ENCODE measurements at places on chromosomes 5 and 9. TPM values are rescaled to one million over a fixed set of nuclear protein-coding genes. Genes with fewer than 3 reads are reported as not detected.

Gene UBE2QL1
- total RNA-seq = 0.92 TPM

Gene CNTNAP3B
- total RNA-seq = 9.9 TPM

Gene DNAH5
- 3.8 TPM for total RNA-seq

Gene IL12B
- not detected for total RNA-seq

Gene MAP1B
- total RNA-seq = 10.4 TPM

Gene TMEM232
- total RNA-seq = 8.8 TPM

Gene TMEM174
- total RNA-seq = not detected

Gene TLE4
- 18.5 TPM for total RNA-seq

Gene FCN2
- not detected for total RNA-seq

Gene SLC27A6
- not detected for total RNA-seq

Gene FOXD4L3
- not detected for total RNA-seq

Gene SHOC1
- total RNA-seq = not detected

Gene CDC20B
- total RNA-seq = not detected

DNA sequence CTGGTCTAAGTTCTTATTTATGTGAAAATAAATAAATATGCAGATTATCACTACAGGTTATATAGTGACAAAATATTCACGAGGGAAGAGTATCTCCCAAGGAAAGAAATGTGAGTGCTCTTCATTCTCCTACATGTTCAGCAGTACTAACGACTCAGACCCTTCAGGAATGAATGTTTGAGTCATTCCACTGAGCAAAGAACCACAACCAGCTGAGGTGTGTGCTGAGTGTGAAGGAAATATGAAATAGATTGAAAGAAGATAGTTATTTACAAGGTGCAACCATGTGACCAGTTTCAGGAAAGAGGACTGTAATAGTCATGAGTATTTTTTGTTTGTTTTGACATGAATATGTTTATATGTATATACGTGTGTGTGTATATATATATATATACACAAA, 228.7 kb downstream of the TUSC1 start:
- no peak overlapping the region for H3K27ac ChIP-seq
- H3K4me1 ChIP-seq = no peaks in the 10 kb centered on the region
- H3K4me3 ChIP-seq = no peak overlapping the region
- H3K36me3 ChIP-seq = no peaks in the 10 kb centered on the region
- no peak for DNase-seq

- H3K4me3 ChIP-seq = no peak overlapping the region
- no peak overlapping the region for H3K27ac ChIP-seq
- no peaks in the 10 kb centered on the region for H3K27me3 ChIP-seq
- peaks cover 5% of the 10 kb centered on the region for H3K4me1 ChIP-seq
- no peaks in the 10 kb centered on the region for H3K36me3 ChIP-seq
These were observed 27.8 kb upstream of the ALDOB start for GRCh38 chr9:101463397-101463796.

DNA sequence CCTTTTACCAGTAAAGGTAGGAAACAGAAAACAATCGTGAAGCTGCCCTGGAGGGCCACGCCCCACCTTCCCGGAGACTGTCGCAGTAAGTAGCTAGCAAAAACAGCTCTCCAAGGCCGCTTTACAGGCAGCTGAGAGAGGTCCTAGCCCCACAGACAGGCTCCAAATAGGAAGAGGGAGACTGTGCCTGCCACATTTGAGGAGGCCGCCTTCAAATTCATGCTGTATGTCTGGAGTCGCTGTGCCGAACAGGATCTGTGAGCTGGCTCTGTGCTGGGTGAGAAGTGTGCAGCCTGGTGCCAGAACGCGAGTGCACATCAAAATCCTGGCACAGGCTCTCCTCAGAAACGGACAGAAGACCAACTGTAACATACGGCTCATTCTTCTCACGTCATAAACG, 582.2 kb downstream of the CETN3 start:
- peak; percentile 12 for DNase-seq
- no peaks in the 10 kb centered on the region for H3K4me1 ChIP-seq
- no peaks in the 10 kb centered on the region for H3K27me3 ChIP-seq
- no peak overlapping the region for H3K27ac ChIP-seq

- peak overlapping the region; percentile 51 for H3K27ac ChIP-seq
- H3K4me1 ChIP-seq = peaks cover 12% of the 10 kb centered on the region
- DNase-seq = no peak
- H3K36me3 ChIP-seq = no peaks in the 10 kb centered on the region
These were observed 16.6 kb upstream of the HMGCR start for GRCh38 chr5:75320371-75320770.

GRCh38 chr5:21844960-21845359, 1008.2 kb downstream of the CDH12 start:
- no peak for DNase-seq
- no peak overlapping the region for H3K4me3 ChIP-seq
- H3K27ac ChIP-seq = no peak overlapping the region
- no peaks in the 10 kb centered on the region for H3K36me3 ChIP-seq

DNA sequence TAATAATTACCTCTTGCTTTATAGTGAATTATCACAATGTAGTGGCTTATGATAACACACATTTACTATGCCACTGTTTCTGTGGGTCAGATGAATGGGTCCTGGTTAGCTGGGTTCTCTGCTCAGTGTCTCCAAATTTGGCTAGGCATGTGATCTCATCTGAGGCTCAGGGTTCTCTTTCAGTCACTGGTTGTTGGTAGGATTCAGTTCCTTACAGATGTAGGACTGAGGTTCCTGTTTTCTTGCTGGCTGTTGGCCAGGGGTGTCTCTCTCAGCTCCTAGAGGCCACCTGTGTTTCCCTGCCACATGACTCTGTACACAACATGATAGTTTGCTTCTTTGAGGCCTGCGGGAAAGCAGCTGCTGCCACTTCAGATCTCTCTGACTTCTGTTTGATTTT, 7.1 kb downstream of the NFX1 start:
- DNase-seq = peak; percentile 62
- peaks cover 30% of the 10 kb centered on the region for H3K36me3 ChIP-seq
- no peaks in the 10 kb centered on the region for H3K27me3 ChIP-seq
- H3K27ac ChIP-seq = peak overlapping the region; percentile 39
- H3K4me3 ChIP-seq = peak overlapping the region; percentile 4
- H3K4me1 ChIP-seq = peaks cover 82% of the 10 kb centered on the region

GRCh38 chr9:23587433-23587832, 238.6 kb downstream of the ELAVL2 start:
- H3K27ac ChIP-seq = no peak overlapping the region
- H3K27me3 ChIP-seq = no peaks in the 10 kb centered on the region

DNA sequence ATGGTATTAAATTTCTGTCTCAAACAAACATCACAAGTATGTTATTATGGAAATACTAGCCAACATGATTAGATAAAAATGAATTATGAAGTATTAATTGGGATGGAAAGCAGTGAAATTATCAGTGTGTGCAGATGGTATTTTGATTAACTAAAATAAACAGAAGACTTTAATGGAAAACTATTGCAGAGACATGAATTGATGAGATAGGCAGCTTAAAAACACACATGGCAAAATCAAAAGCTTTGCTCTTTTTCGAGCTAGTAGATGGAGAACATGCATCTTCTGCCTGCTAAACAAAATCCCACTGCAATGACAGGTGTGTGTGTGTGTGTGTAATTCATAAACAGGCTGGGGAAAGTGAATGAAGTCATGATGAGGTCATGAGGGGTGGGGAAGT, 426.2 kb downstream of the MTRR start:
- no peaks in the 10 kb centered on the region for H3K36me3 ChIP-seq
- no peak overlapping the region for H3K27ac ChIP-seq

- DNase-seq = no peak
- no peaks in the 10 kb centered on the region for H3K36me3 ChIP-seq
- peaks cover 80% of the 10 kb centered on the region for H3K27me3 ChIP-seq
These were observed 33.0 kb downstream of the SLC9A3 start for GRCh38 chr5:491119-491855.

GRCh38 chr9:135328485-135329417, 150.8 kb upstream of the PPP1R26 start:
- no peak overlapping the region for H3K4me3 ChIP-seq
- peaks cover 64% of the 10 kb centered on the region for H3K27me3 ChIP-seq
- no peak overlapping the region for H3K27ac ChIP-seq

DNA sequence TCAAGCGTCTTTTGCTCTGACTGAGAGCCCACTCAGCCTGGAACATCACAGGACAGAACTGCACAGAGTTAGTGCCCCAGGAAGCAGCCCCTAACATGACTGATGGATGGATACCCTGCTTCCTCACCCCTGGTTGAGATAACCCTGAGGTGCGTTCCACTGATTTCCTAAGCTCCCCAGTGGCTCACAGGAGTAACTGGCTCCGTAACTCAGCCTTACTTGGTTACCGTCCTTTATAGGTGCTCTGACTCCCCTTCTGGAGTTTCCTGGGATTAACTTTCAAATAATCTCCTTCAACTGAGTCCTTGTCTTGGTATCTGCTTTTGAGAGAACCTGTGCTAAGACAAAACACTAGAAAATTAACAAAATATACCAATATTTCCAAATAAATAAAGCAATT, 449.5 kb downstream of the AGTPBP1 start:
- DNase-seq = no peak
- H3K4me3 ChIP-seq = no peak overlapping the region
- H3K27ac ChIP-seq = no peak overlapping the region
- H3K4me1 ChIP-seq = no peaks in the 10 kb centered on the region
- no peaks in the 10 kb centered on the region for H3K36me3 ChIP-seq

- no peak overlapping the region for H3K4me3 ChIP-seq
- no peak overlapping the region for H3K27ac ChIP-seq
- DNase-seq = no peak
These were observed 138.8 kb downstream of the PAM start for GRCh38 chr5:102893942-102894341.

- no peaks in the 10 kb centered on the region for H3K4me1 ChIP-seq
- no peaks in the 10 kb centered on the region for H3K36me3 ChIP-seq
- H3K27ac ChIP-seq = no peak overlapping the region
- no peak for DNase-seq
- H3K4me3 ChIP-seq = no peak overlapping the region
These were observed 143.8 kb upstream of the PIK3R1 start for GRCh38 chr5:68071736-68072135.

GRCh38 chr5:1998716-1999317, 116.1 kb upstream of the IRX4 start:
- H3K4me3 ChIP-seq = no peak overlapping the region
- H3K36me3 ChIP-seq = no peaks in the 10 kb centered on the region
- H3K4me1 ChIP-seq = no peaks in the 10 kb centered on the region
- no peak overlapping the region for H3K27ac ChIP-seq

GRCh38 chr9:121876255-121876654, 216.9 kb downstream of the TTLL11 start:
- no peak overlapping the region for H3K4me3 ChIP-seq
- no peak overlapping the region for H3K27ac ChIP-seq
- DNase-seq = no peak
- H3K27me3 ChIP-seq = no peaks in the 10 kb centered on the region
- no peaks in the 10 kb centered on the region for H3K36me3 ChIP-seq

DNA sequence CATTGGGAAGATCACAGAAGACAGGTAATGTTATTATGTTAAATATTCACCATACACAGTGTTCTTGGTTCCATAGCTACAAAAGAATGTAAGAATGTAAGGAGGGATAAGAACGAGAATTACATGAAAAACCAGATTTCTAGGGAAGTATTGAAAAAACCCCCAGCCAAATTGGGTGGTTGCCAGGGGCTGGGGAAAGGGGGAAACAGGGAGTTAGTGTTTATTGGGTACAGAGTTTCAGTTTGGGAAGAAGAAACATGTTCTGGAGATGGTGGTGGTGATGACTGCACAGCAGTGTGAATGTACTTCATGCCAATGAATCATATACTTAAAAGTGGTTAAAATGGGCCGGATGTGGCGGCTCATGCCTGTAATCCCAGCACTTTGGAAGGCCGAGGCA, 40.3 kb downstream of the GLRX start:
- H3K27me3 ChIP-seq = no peaks in the 10 kb centered on the region
- H3K4me1 ChIP-seq = peaks cover 4% of the 10 kb centered on the region
- H3K36me3 ChIP-seq = no peaks in the 10 kb centered on the region
- DNase-seq = no peak

DNA sequence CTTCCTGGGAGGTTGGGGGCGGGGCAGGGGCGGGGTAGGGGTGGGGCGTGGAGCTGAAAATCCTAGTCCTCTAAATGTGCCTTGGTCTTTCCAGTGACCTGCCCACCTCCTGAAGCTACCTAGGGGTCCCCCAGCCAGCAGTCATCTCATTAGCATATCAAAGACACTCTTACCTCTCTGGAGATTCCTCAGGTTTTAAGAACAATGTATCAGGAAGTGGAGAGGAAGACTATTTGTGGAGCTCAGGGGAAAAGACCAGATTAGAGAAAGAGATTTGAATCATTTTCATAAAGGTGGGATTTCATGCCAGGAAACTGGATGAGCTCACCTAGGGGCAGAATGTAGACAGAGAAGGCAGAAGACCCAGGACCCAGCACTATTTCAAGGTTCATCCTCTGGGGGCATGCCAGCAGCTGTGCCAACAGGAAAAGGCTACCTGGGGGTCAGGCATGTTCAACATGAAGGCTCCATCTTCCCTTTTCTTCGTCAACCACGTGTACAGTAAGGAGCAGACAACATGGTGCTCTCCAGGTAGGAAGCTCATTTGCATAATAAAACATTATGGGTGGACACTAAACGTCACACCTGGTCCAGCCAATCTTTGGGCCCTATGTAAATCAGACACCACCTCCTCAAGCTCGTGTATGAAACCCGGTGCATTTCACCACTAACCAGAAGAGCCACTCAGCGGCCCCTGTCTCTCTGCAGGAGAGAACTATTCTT, 6.9 kb downstream of the GMCL2 start:
- no peaks in the 10 kb centered on the region for H3K36me3 ChIP-seq
- no peaks in the 10 kb centered on the region for H3K4me1 ChIP-seq
- no peak overlapping the region for H3K4me3 ChIP-seq
- DNase-seq = no peak
- no peak overlapping the region for H3K27ac ChIP-seq
- peaks cover 10% of the 10 kb centered on the region for H3K27me3 ChIP-seq

GRCh38 chr5:139276426-139276825, 17.1 kb upstream of the MATR3 start:
- no peak overlapping the region for H3K4me3 ChIP-seq
- peak; percentile 83 for DNase-seq
- H3K27me3 ChIP-seq = no peaks in the 10 kb centered on the region
- H3K36me3 ChIP-seq = peaks cover 31% of the 10 kb centered on the region
- H3K4me1 ChIP-seq = peaks cover 66% of the 10 kb centered on the region

GRCh38 chr9:70927530-70927929, 193.9 kb downstream of the TRPM3 start:
- DNase-seq = no peak
- no peak overlapping the region for H3K27ac ChIP-seq
- no peaks in the 10 kb centered on the region for H3K36me3 ChIP-seq

DNA sequence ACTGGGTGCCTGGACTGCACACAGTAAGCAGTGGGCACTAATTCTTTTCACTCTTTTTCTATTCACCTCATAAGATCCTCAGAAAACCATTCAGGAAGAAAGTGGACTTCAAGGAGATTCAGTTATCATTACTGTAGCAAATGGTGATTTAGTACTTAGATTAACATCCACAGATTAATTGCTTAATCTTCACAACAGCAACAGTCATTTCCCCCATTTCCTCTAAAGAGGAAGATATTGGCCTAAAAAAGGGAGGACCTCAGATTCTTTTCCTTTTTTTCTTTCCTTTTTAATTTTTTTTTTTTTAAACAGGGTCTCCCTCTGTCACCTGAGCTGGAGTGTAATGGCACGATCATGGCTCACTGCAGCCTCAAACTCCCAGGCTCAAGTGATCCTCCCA, 64.4 kb downstream of the AUH start:
- H3K4me3 ChIP-seq = no peak overlapping the region
- peaks cover 1% of the 10 kb centered on the region for H3K4me1 ChIP-seq
- H3K36me3 ChIP-seq = peaks cover 49% of the 10 kb centered on the region
- no peak for DNase-seq

GRCh38 chr5:142097681-142098080, 10.9 kb upstream of the NDFIP1 start:
- no peaks in the 10 kb centered on the region for H3K36me3 ChIP-seq
- DNase-seq = no peak
- no peak overlapping the region for H3K4me3 ChIP-seq
- no peak overlapping the region for H3K27ac ChIP-seq
- H3K27me3 ChIP-seq = no peaks in the 10 kb centered on the region
